HAP-1 (cell line): ENCODE measurements at places on chromosomes 5 and 9.

DNA sequence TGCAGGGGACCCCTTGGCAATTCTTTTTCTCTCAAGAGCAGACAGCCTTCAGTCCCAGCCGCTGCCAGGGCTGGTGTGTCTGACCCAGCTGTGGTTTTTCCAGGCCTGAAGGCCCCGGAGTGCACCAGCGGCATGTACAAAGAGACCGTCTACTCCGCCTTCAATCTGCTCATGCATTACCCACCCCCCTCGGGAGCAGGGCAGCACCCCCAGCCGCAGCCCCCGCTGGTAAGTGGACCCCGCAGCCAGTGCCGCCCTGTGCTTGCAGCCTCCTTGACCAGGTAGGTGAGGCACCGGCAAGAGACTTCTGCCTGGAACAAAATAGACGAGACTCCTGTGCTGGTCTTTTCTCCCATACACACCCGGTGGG is 1.3 kb downstream of the TCF7 start:
- no peak for DNase-seq

DNA sequence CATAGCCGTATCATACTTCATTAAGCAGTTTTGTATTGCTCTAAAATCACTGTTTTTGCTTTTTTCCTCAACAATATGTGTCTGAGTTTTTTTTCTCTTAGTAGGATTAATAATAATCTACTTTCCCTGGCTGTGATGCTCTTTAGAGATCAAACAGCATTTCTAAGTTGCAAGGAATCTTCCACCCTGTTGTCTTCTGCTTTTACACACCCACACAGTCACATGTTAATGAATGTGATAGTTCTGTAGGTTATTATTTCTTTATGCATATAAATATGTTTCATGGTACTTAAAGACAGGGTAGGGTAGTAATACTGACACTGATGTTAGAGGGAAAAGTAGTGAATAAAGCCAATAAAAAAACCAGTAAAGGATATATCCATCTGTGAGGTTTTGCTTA is 29.3 kb downstream of the SLC44A1 start:
- DNase-seq = no peak

DNA sequence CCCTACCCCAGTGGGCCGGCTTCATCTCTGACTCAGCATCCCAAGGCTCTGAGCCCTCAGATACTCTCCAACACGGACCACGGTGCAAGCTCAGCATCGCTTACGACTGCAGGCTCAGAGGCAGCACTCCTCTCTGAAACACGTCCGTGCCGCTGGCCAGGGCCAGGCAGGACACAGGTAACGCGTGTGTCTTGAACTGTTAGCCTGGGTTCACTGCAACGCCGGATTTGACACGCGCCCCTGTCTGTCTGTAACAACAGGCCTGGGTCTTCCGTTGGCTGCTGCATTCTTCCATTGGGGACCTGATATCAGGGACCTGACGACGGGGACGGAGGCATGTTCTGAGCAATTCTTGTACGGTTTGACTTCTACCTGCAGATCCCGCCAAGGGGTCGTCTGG is 6.4 kb downstream of the SLC6A3 start:
- no peak for DNase-seq

- DNase-seq = no peak
Observed at GRCh38 chr9:70111641-70112236, 68.1 kb downstream of the MAMDC2 start.

GRCh38 chr9:121776739-121777637 is 125.6 kb downstream of the DAB2IP start:
- no peak for DNase-seq

DNA sequence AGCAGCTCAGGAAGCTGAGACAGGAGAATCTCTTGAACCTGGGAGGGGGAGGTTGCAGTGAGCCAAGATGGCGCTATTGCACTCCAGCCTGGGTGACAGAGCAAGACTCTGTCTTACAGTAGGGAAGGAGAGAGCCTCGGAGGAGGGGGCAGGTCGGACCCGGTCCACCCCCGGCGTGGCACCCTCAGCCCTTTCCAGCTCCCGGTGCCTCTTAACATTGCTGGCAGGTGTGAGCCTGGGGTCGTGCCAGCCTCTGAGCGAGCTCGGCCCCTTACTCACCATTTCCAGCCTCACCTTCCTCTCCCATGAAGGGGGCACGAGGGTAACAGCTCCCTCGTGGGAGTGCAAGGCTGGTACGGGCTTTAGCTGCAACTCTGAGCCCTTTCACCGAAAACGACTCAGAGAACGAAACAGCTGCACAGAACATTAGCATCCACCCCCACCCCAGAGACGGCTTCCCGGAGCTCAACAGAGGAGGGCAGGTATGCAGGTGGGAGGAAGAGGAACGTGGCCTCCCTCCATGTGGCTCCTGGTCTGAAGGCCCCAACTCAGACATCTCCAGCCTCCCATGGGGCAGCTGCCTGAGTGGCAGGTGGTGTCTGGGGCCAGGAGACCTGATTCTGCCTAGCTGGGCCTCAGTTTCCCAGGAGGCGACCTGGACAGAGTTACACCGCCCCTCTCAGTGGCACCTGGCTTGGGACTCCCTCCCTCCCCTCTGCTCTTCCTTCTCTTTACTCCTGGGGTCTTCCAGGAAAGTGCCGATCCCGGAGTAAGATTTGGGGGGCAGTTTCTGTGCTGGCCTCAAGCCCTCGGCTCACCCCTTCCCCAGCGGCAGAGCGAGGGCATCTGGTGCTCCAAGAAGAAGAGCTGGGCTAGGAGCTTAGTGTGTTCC is 28.5 kb upstream of the ABO start:
- DNase-seq = no peak

- DNase-seq = no peak
Observed at GRCh38 chr5:177435847-177436536, 9.5 kb downstream of the GRK6 start.

- DNase-seq = no peak
Observed at GRCh38 chr5:66864240-66864884, 268.2 kb downstream of the MAST4 start.

GRCh38 chr9:73148447-73148937 is 3.2 kb upstream of the ANXA1 start:
- no peak for DNase-seq

GRCh38 chr5:130975847-130976246 is 189.2 kb downstream of the HINT1 start:
- DNase-seq = no peak

GRCh38 chr5:54653956-54654614 is 136.5 kb downstream of the SNX18 start:
- no peak for DNase-seq

DNA sequence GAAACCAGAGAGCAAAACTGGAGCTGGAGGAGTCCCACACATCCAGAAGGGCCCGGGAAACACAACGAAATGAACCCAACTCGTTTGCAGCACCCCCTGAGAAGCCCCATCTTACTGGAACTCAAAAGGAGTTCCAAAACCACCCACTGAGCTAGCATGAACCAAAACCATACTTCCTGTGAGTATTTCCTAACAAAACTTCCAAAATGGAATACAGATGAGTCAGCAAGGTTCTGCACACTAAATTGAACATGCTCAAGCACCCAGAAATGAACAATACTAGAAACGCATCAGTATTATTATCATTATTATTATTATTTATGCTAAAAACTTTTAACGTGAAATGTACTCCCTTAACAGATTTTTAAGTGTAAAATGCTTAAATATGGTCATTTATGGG is 8.0 kb upstream of the SPOCK1 start:
- no peak for DNase-seq
